ENCODE measurements at places on chromosomes 1 and 21. TPM values are rescaled to one million over a fixed set of nuclear protein-coding genes. Genes with fewer than 3 reads are reported as not detected.

The COL18A1 gene
- total RNA-seq, result 65.5 TPM

The ALX3 gene
- not detected for total RNA-seq

The RIMS3 gene
- total RNA-seq, result 1.4 TPM

The C1orf174 gene
- total RNA-seq, result 12.9 TPM

The SLC6A9 gene
- total RNA-seq, result 1.6 TPM

The WDR64 gene
- total RNA-seq, result not detected

The SUSD4 gene
- total RNA-seq, result 1.7 TPM

The STUM gene
- 2.8 TPM for total RNA-seq

All from heart right ventricle (tissue), 16 donors.